ENCODE measurements at places on chromosomes 1 and 21. TPM values are rescaled to one million over a fixed set of nuclear protein-coding genes. Genes with fewer than 3 reads are reported as not detected.
A peak's percentile ranks its signal among the peaks of the same experiment; 100 is the strongest.

- no peak for DNase-seq
These were observed 392.4 kb downstream of the TTLL7 start for GRCh38 chr1:83606416-83606955.

- DNase-seq, result peak; percentile 90
These were observed at the start of gene SELENBP1 for GRCh38 chr1:151372058-151372934. TSS of gene SELENBP1 (minus strand) at chr1:151372705. CDS start at chr1:151372641, 64 bp downstream.

DNA sequence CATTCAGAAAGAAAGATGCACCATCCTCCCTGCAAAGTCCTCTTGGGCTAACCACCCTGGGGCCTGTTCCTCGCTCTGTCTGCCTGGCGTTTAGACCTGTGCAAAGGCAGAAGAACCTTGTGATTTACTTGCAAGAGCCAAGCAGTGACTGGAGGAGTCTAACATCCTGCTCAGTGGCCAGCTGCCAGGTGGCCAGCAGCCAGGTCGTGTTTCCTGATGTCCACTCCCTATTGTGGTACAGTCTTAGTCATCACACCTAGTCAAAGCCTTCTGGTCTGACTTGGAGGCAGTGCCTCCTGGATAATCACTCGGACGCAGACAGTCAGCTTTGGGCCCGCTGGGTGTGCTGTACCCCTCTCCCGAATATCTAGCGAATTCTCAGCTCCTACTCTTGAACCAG lies 118.1 kb downstream of the PGBD5 start:
- peak; percentile 91 for DNase-seq

GRCh38 chr1:37741662-37742061 lies 23.3 kb downstream of the EPHA10 start:
- no peak for DNase-seq

DNA sequence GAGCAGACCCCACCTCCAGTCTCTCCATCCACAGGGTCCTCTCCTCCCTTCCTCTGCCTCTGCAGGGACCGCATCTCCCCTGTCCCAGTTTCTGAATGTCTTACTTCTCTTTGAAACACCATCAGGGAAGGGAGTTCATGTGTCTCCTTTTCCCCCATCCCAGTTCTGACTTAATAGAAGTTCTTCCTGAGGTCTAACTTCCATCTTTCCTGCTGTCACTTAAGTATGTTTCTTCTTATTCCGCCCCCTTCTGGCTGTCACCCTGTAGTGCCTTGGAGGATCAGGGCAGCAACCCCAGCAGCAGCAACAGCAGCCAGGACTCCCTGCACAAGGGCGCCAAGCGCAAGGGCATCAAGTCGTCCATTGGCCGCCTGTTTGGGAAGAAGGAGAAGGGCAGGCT lies 29.3 kb downstream of the MYOG start:
- no peak for DNase-seq

- no peak for DNase-seq
These were observed 32.3 kb upstream of the SPAG17 start for GRCh38 chr1:118217141-118217838.

- peak; percentile 85 for DNase-seq
These were observed 776 bp downstream of the ITSN1 start for GRCh38 chr21:33642896-33643657.

DNA sequence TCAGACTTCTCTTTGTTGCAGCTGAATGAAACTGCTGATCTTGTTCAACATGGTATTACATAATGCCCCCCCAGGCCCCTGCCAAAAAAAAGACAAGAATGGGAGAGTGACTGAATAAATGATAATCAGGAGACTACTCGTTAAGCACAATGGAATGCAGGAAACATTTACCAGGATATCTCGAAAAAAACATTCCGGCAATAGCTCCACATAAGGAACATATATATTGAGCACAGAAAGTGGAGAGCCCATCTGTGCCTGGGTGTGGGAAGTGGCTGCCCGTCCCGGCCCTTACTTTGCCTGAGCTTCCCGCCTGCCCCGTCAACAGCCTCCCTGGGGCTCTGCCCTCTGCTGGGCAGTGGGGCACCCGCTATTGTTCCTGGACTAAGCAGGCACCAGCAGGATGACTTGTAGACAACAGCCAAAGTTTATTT lies 13.3 kb downstream of the TRIM11 start:
- peak; percentile 73 for DNase-seq

GRCh38 chr1:234402939-234403338 lies 29.7 kb downstream of the COA6 start:
- DNase-seq, result no peak

DNA sequence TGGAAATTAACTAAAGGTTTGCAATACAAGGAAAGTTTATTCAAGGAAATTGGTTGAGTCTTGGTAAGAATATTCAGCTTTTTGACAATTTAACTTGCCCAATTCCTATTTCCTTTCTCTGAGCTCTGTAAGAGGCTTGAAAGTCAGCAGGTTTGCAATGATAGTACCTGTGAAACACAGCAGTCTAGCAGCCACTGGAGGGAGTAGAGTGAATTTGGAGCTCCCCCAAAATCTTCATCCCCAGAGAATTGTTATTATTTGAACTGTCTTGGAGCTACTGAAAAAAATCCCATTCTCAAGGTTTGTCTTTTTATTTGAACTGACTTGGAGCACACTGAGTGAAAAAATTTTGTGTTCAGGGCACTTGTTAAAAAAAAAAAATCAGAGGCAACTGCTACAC lies 654.2 kb upstream of the PKN2 start:
- no peak for DNase-seq

- DNase-seq, result no peak
These were observed 6.8 kb downstream of the PRDM16 start for GRCh38 chr1:3075666-3076362.

- DNase-seq, result no peak
These were observed 730 bp downstream of the CDC42SE1 start for GRCh38 chr1:151058692-151059091.

DNA sequence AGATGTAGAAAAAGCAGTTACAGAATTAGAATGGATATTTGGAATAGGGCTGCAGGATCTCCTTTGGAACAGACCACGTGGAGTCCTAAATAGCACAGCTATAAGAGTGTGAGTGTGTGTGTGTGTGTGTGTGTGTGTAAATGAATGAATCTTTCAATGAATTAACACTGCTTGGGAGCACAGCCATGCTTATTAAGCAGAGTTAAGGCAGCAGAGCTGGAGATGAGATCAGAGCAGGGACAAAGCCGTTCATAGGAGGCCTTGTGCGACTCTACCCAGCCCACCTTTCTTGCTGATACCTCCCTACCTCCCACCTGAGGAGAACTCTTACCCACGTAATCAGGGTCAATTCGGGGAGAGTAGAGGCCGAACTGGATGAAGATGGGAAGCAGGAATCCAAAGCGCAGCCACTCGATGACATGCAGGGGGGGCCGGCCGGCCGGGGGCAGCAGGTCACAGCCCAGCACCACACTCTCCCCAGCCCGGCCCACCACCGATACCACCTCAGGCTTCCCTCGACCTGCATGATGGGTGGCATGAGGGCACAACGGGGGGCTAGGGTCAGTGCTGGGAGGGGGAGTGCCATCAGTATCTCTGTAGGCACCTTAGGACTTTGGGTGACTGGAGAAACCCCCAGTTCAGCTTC lies 2.7 kb downstream of the IGSF9 start:
- DNase-seq, result no peak

The HSD3B1 gene
- not detected for total RNA-seq

The SMIM12 gene
- 52.3 TPM for total RNA-seq

The KLHDC7A gene
- not detected for total RNA-seq

The ELAPOR1 gene
- 0.56 TPM for total RNA-seq

The COL24A1 gene
- 0.19 TPM for total RNA-seq

The TEKT2 gene
- not detected for total RNA-seq
